HTR-8/SVneo (cell line): ENCODE measurements at places on chromosomes 7 and 10.

- no peak for DNase-seq
These were observed 63.3 kb upstream of the PRKG1 start for GRCh38 chr10:51010977-51011376.

- no peak for DNase-seq
These were observed 13.0 kb downstream of the MCMBP start for GRCh38 chr10:119859420-119860258.

- DNase-seq: no peak
These were observed 7.1 kb downstream of the SND1 start for GRCh38 chr7:127658970-127659630.

GRCh38 chr10:88991899-88992320 lies 1.3 kb downstream of the FAS start:
- DNase-seq: no peak

GRCh38 chr10:118373786-118374185 lies 31.7 kb upstream of the FAM204A start:
- peak; percentile 28 for DNase-seq

GRCh38 chr7:26588511-26588910 lies 275.9 kb downstream of the SKAP2 start:
- no peak for DNase-seq

GRCh38 chr10:931326-932318 lies at the start of gene LARP4B:
Gene LARP4B, minus strand, starts transcription at chr10:931705. Its CDS starts 45,984 bp downstream, at chr10:885721.
- peak; percentile 98 for DNase-seq

- no peak for DNase-seq
These were observed 795 bp upstream of the AZGP1 start for GRCh38 chr7:99976626-99977025.

GRCh38 chr10:14588084-14588937 lies 186.4 kb downstream of the FAM107B start:
- peak; percentile 53 for DNase-seq

DNA sequence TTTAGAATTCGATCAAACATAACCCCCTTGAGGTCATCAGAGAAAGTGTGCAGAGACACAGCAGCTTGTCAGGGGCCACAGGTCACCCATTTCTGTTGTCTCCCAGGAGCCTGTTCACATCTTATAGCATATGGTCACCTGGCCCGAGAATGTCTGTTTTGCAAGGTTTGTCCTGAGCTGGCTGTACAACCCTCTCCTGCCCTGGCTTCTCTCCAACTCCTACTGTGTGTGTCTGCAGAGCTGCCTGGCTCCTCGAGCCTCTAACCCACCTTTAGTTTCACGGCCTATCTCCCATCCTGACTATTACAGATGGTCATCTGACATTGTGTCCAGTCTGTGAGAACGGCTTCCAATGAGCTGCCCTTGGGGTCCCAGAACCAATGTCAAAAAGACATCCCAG lies 683.4 kb downstream of the SDK1 start:
- DNase-seq: no peak

- no peak for DNase-seq
These were observed 703 bp downstream of the RBP3 start for GRCh38 chr10:47348661-47349470.

- no peak for DNase-seq
These were observed 29.3 kb downstream of the CXCL12 start for GRCh38 chr10:44355630-44356029.

GRCh38 chr10:104268405-104268712 lies 625 bp upstream of the GSTO2 start:
- no peak for DNase-seq

GRCh38 chr7:84923348-84923747 lies 263.5 kb downstream of the SEMA3D start:
- no peak for DNase-seq

- DNase-seq: no peak
These were observed 9.0 kb upstream of the UCN3 start for GRCh38 chr10:5355594-5356301.

GRCh38 chr10:48683868-48684267 lies 805 bp upstream of the WDFY4 start:
- no peak for DNase-seq

DNA sequence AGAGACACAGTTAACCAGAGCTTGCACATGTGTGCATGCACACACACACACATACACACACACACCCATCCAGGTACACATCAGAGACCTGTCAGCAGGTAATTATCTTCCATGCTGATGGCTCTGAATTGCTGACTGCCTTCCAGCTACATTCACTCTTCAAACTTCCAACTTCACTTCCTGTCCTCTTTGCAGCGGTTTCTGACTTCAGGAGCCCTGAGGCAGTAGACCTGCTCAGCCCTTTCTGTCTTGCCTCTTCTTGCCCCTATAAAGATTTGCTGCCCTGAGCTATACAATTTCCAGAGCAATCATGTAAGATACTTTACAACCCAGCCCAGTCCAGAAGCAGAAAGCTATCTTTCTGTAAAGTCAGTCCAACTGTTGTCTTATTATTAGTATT lies 310.2 kb downstream of the FGFR2 start:
- no peak for DNase-seq

- no peak for DNase-seq
These were observed 32.4 kb upstream of the SPDYE3 start for GRCh38 chr7:100275120-100275519.

DNA sequence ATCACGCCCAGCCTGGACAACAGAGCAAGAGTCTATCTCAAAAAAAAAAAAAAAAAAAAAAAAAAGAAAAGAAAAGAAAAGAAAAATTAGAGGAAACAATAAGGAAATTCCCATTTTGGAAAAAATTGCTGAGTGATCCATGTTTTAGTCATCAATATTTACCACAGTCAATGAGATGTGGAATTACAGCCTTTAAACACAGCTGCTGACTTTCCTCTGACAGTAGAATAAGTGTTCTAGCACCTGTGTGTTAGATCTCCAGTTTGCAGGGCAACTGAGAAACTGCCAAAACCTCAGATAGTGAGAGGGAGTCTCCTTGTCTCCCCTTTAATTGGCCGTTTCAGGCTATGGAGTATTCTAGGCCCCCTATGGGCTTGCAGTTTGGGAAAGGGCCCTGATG lies 520.1 kb downstream of the KCNMA1 start:
- DNase-seq: no peak

GRCh38 chr10:71075759-71076472 lies 136.5 kb upstream of the UNC5B start:
- DNase-seq: no peak

GRCh38 chr7:151168003-151168786 lies 701 bp upstream of the GBX1 start:
- DNase-seq: peak; percentile 46

DNA sequence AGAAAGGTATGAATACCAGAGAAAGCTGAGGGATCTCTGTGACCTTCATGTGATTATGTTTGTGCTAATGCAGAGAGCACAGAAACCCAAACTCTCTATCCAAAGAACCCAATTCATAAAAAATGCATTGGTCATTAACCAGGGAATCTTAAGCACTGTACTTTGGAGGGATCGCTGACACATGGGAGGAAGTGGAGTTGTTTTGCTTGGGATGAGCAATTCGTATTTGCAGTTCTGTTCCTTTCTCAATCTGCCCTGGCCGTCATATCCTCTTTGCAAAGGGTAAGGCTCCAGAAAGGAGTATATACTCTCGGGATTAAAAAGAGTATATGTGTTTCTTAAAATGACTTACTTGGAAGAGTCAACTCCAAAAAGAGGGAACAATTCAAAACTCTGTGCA lies 221.3 kb downstream of the POU6F2 start:
- no peak for DNase-seq

- no peak for DNase-seq
These were observed 93.5 kb downstream of the ADARB2 start for GRCh38 chr10:1643908-1644179.

- DNase-seq: no peak
These were observed 135.9 kb downstream of the ZNF92 start for GRCh38 chr7:65509368-65510186.

- no peak for DNase-seq
These were observed 74.6 kb upstream of the C7orf33 start for GRCh38 chr7:148515728-148516695.

GRCh38 chr10:91579329-91579985 lies 53.4 kb downstream of the PPP1R3C start:
- DNase-seq: no peak

DNA sequence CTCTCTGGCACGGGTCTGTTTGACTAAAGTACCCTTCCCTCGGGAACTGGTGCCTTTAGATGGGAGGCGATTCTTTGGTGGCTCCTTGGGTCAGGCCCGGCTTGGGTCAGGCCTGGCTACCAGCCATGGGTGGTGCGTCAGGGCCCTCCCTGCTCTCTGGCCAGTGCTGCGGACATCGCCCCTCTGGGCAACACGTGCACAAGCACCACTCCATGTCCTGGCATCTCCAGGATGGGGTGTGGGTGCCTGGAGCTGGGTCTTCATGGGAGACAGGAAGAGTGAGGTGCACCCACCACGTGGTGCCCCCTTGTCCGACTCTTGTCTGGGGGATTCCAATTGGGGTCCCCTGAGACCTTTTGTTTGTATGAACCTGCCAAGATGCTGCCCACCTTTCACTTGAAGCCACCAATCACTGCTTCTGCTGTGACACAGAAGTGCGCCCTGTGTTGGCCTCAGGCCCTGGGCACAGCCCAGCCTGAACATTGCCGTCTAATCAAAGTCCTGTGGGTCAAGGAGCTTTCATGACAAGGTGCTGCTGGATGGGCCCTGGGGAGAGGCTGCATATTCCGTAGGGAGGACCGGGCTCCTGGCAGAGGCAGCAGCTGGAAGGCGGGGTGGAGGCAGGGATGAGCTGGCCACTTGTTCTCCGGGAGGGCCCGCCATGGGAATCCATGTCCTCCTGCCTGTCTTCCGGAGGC lies 11.1 kb upstream of the PWWP2B start:
- DNase-seq: no peak

- no peak for DNase-seq
These were observed 83.7 kb upstream of the EFCAB10 start for GRCh38 chr7:105664816-105665525.

DNA sequence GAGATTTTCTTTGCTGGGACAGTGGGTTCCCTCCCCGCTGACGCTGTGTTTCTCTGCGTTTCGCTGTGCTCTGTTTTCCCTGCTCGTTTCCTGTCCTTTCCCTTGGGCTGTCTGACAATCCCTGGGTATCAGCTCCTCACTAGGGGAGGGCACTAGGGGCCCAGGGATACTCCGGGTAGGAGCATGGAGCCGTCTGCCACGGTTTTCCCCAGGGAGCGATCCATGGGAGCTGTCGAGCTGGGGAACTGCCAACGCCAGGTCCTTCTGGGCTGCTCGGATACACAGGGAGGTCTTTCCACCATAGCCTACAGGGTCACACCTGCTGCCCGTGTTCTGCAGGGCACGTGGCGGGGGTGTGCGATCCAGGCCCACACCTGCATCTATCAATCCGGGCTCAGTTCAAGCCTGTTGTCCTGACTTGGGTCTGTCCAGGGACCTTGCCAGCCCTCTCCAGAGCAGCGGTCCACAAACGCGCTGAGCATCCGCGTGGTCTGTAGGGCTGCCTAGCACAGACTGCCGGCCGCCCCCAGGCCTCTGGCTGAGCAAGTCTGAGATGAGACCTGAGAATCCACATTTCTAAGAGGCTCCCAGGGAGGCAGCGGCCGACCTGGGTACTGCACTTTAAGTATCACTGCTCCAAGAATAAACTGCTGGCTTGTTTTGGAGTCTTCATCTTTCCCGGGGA lies 263.1 kb downstream of the ELFN1 start:
- no peak for DNase-seq

DNA sequence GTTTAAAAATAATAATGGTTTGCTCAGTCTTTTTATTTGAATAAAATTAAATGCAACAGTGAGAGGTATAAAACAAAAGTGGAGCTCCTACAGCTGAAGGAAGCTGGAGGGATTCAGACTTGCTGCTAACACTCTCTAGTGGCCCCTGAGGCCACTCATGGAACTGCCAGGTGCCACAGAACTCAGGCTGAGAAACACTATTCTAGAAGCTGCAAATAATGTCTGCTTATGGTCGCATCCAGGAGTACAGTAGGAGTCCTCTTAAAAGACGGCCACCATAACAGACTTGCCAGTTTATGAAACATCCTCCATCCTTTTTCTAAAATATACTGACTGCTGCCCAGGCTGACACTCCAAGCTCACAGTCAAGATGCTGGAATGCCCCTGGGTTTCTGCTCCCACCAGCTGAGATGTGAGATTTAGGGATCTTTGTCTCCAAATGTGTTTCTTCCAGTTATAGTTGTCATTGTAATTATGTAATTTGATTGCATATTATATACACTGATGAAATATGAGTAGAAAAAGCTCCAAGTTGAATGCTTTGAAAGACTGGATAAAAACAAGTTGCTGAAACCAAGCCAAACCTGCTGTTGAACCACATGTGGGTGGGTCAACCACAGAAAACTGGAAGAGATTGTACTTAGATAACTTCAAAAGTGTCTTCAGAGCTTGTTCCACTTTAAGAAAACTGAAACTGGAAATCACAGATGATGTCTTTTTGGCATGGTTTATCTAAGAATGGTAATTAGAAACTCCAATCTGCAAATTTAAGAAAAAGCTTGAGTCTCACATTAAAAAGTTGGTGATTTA lies 213.7 kb upstream of the AOAH start:
- DNase-seq: no peak

DNA sequence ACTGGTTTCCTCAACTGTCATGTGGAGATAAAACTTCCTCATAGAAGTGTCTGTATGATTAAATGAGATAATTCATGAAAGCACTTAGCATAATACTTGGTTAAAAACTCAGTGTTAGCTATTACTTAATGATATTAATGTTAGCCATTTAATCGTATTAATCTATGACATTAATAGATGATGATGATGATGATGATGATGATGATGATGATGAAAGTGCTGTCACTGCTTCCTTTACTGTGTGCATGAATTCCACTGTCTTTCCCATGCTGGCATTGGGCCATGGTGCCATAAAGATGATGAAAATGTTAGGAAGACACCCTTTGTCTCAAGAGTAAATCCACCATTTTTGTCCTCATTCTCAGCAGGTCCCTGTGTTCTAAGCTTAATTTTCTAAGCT lies 75.8 kb downstream of the VPS50 start:
- DNase-seq: no peak

DNA sequence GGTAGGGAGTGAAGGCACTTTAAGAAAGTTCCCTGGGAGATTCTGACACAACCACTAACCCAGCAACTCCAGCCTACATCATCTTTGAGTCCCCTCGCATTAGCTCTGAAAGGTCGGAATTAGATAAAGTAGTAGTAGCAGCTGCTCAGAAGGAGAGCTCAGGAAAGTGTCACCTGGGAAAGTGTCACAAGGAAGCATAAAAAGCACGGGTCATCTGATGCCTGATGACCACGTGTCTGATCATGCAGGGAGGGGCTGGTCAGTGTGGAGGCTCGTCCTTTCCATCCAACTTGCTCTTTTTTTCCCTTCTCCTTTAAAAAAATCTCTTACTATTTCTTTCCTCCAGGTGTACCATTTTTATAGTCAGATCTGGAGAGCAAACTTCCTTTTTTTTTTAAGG lies 47.1 kb upstream of the PDCD4 start:
- no peak for DNase-seq

- no peak for DNase-seq
These were observed 4.7 kb downstream of the PDGFA start for GRCh38 chr7:514651-515598.

GRCh38 chr10:83764666-83765065 lies 374.6 kb upstream of the GHITM start:
- peak; percentile 5 for DNase-seq

- DNase-seq: no peak
These were observed 16.7 kb upstream of the C10orf90 start for GRCh38 chr10:126687121-126687606.
